ENCODE measurements at places on chromosomes 1 and 21.

DNA sequence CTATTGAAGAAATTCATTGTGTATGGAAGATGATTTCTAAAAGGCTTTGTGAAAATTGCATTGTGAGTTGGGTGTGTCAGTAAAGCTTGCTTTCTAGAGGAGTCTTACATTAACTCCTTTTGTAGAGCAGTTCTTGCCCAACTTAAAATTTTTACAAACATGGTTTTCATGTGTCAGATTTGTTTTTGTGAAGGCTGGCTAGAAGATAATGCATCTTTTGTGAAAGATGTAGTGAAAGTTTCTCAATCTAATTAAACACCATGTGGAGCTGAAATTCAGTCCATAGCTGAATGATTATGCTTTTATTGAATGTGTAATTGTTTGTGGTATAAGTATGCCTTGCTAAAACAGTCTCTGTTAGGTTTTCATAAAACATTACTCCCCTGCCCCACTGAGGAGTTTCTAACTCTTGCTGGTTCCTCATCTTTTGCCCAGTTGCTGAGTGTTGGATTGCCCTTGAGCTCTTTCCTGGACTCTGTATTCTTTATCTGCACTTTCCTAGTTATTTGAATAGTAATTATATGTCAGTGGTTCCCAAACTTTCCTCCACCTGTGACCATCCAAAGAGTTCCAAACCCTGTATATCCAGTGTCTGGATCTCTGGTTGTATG, 38.0 kb downstream of the KCTD3 start:
- no peak for DNase-seq

- DNase-seq, result no peak
Measured at GRCh38 chr1:69697340-69697739, 129.6 kb downstream of the LRRC7 start.

- DNase-seq, result no peak
Measured at GRCh38 chr21:41916888-41917433, 36.9 kb downstream of the C2CD2 start.

- DNase-seq, result no peak
Measured at GRCh38 chr1:174136714-174137113, 22.6 kb upstream of the RABGAP1L start.

DNA sequence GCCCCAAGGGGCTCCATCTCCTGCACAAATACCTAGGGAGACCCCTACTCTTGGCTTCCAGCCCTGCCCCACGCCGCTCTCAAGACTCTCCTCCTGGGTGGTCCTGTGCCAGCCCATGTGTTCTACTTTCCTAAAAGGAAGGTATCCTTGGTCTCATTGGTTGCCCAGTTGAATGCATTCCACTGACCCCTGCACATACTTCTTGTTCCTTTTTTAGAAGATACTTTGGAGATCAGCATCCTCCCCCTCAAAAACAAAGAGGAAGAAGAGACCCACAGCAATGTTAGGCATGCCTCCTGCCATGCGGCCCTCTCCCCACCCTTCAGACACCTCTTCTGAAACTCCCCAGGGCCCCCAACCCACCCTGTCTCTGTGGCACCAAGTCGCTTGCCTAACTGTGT, 4.1 kb downstream of the SLAMF9 start:
- DNase-seq, result no peak
